LHCN-M2 (cell line): ENCODE measurements at places on chromosomes 5 and 9. TPM values are rescaled to one million over a fixed set of nuclear protein-coding genes. Genes with fewer than 3 reads are reported as not detected.
A peak's percentile ranks its signal among the peaks of the same experiment; 100 is the strongest.

The MAML1 gene
- total RNA-seq: 10.0 and 11.7 TPM in 2 replicates

The CCDC180 gene
- not detected in 2 replicates for total RNA-seq

GRCh38 chr5:132279801-132280200, 14.4 kb upstream of the SLC22A4 start:
- no peak for DNase-seq

The FBLL1 gene
- 0.32 and 0.52 TPM in 2 replicates for total RNA-seq

The PCDH1 gene
- not detected in 2 replicates for total RNA-seq

DNA sequence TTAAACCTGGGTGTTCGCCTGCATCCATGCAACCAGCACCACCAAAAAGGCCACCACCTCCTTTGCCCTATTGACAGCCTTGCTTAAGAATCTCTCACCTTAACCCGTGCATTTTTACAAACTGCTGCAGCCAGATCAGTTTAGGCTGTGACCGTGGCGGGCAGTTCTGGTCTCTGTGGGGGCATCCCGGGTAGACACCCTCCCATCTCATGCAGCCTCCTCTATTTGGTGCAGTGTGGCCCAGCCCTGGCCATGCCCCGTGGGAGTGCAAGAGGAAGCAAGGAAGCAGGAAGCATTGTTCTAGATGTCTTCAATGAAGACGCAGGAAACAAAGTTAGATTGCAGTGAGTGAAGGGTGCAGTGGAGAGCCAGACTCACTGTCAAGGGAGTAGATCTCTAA, 108.8 kb upstream of the MVB12B start:
- DNase-seq: no peak

The SLC25A2 gene
- total RNA-seq: 0.17 TPM in 1 of 2 replicates, not detected in the other

DNA sequence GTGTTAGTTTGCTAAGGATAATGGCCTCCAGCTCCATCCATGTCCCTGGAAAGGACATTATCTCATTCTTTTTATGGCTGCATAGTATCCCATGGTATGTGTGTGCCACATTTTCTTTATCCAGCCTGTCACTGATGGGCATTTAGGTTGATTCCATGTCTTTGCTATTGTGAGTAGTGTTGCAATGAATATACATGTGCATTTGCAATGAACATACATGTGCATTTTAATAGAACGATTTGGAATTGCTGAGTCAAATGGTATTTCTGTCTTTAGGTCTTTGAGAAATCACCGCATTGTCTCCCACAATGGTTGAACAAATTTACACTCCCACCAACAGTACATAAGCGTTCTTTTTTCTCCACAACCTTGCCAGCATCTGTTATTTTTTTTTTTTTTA, 37.7 kb downstream of the DRD1 start:
- DNase-seq: no peak

- DNase-seq: no peak
These were observed 77.6 kb upstream of the NR4A3 start for GRCh38 chr9:99744132-99744531.

The MEIKIN gene
- total RNA-seq: not detected in 2 replicates

GRCh38 chr9:95015569-95015968, 289.1 kb downstream of the AOPEP start:
- no peak for DNase-seq

The LCN2 gene
- not detected in 2 replicates for total RNA-seq

The SLC34A3 gene
- total RNA-seq: 0.06 TPM in 1 of 2 replicates, not detected in the other

DNA sequence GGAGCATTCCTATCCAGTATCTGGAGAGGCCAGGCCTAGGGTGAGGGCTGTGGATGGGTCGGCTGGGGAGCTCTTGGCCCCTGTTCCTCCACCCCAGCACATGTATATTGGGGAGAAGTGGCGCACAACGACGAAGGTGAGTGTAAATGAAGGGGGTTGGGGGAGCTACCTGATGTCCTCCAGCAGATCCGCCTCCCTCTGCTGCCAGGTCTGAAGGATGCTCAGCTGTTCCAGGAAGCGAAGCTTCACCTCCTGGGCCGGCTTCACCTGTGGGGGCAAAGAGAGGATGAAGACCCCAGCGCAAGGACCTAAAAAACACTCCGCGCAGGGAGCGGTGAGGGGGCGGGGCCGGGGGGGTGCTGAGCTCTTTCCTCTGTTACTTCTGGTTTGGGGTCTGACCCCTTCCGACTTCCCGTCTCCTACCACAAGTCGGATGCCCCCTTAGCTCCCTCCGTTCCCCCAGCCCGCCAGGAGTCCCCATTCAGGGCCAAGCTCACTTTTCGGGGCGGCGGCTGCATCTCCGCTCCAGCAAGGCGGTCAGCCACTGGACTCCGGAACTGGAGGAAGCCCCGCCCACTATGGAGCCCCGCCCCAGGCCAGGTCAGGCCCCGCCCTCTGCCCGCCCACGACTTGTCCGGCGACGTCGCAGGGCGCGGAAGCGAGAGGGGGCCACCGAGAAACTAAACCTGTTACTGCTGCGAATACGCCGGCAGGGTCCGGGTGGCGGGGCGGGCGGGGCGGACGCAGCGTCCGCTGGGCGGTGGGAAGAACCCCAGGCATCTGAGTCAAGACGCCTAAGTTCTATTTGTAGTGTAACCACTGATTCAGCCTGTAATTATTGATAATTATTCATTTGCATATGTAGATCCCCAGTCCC, at the start of gene FCHSD1:
FCHSD1 (minus strand) TSS at position 568 of the 877 bp plus-strand sequence; CDS start at position 518, 50 bp downstream.
- peak; percentile 40 for DNase-seq
